Stimulated activated CD4-positive, alpha-beta T cell treated with anti-CD3 and anti-CD28 coated beads, Interleukin-2, amount 100 ng/mL, for 24 hours (primary cell): ENCODE measurements at places on chromosomes 7 and 10.

GRCh38 chr10:68223535-68224165, 8.3 kb downstream of the ATOH7 start:
- no peak for DNase-seq

DNA sequence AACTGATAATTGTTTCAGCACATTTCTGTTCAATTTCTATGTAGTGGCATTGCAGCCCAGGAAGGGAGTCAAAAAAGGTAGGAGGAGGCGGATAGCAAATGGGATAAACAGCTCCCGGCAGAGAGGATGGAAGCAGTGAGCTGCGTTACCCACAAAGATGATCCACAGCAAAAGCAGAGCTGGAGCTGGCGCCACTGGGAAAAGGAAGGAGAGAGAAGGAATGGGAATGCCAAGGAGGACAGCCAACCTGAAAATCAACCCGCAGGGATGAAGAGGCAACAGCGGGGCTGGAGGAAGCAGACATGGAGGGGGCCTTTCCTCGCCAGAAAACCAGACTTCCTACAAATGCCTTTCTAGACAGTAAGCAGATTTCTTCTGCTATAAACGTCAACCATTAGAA, 82.7 kb upstream of the ADAM12 start:
- no peak for DNase-seq

GRCh38 chr10:44425466-44425865, 40.6 kb upstream of the CXCL12 start:
- DNase-seq: no peak

GRCh38 chr7:50695026-50695425, 87.7 kb downstream of the GRB10 start:
- no peak for DNase-seq

GRCh38 chr7:109343678-109344077, 774.0 kb downstream of the DNAJB9 start:
- DNase-seq: no peak

DNA sequence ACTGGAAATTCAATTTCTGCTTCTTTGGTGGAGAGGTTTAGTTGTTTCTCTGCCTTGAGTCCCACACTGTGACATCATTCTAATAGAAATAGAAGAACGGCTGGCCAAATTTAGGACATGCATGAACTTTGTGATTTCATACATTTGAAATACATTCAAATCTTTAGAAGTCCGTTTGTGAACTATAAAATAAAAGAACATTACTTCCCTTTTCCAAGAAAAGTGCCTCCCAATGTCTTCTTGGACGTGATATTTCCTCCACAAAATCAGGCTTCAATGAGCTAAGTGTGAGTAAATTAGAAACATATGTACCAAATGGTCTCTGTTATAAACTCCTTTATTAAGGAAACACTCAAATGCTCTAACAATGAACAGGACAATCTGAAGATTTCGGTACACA, 314.5 kb upstream of the AKR1E2 start:
- no peak for DNase-seq

DNA sequence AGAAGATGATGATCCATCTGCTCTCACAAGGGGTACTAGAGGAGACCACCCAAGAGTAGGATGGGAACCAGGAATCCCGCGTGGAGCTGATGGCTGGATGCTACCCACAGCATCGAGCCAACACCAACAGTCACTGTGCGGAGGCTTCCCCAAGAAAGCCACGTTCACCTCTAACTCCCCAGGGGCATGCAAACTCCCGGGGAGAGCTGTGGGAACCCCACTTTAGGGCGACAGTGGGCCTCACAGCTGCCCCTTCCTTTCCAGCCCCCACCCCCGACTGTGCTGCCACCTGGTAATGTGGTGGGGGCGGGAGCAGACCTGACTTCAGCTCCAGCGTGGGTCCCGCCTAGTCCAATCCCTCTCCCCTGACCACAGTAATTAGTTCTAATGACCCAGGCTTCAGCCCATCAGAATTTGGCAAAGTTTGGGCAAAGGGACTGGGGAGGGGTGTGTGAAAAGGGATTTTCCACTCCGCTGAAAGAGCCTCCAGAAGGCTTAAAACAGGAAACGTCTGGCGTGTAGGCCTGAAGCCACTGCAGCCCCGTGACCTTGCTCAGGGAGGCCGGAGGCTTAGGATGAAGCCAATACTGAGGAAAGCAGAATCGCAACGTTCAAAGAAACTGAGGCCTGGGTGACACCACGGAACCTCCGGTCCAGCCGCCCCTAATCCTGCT, 20.3 kb downstream of the ASB13 start:
- DNase-seq: no peak

GRCh38 chr7:151388430-151388829, 21.4 kb downstream of the WDR86 start:
- DNase-seq: no peak

DNA sequence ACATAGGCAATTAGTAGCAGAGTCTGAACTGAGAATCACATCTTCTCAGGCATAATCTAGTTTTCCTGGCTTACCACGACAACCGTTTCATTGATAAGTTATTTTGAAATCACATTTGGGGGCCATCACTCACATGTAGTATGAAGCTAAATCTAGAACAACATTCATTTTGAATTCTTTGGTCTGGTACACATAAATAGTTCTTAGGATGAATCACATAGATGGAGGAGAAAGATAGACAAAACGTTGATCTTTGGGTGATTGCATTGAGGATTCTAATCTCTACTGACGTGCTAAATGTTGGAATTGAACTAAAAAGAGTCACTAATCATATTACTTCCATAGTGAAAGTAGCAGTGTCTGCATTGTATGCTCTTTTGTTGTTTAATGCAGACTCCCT, 1022.6 kb downstream of the LRMDA start:
- no peak for DNase-seq

- no peak for DNase-seq
Observed at GRCh38 chr10:125023255-125023654, 81.3 kb downstream of the ZRANB1 start.

DNA sequence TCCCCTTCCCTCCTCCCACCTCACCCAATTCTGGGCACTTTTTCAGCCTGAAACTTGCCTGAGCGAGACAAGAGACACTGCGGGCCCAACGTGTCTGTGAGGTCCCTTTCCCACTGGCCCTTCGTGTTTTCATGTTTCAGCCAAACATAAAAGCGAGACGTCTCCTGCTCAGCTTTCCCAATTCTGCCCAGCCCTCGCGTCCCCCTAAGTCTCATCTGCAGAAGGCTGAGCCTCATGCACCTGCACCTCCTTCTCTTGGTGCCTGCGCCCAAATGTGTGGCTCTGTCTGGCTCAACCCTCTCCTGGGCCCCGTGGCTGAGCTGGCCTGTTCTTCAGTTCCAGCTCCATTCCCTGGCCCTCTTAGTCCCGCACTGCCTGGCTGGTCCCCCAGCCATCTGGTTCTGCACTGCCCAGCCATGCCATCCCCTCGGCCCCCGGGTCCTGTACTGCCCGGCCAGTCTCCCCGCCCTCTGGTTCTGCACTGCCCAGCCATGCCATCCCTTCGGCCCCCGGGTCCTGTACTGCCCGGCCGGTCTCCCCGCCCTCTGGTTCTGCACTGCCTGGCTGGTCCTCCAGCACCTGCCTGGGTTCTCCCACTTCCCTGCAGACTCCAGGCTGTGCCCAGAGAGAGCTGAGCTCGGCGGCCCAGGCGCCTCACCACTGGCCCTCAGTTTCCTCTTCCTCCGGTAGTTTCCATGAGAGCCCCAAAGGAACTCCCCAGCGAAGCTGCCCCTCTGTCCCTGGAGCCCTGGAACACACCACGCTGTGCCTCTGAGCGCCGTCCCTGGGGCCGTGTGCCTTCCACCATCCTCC, 224.1 kb downstream of the DNAJB6 start:
- no peak for DNase-seq

- no peak for DNase-seq
Observed at GRCh38 chr7:25389489-25390106, 161.3 kb upstream of the NPVF start.

GRCh38 chr7:105712877-105713276, 131.6 kb upstream of the EFCAB10 start:
- DNase-seq: no peak

DNA sequence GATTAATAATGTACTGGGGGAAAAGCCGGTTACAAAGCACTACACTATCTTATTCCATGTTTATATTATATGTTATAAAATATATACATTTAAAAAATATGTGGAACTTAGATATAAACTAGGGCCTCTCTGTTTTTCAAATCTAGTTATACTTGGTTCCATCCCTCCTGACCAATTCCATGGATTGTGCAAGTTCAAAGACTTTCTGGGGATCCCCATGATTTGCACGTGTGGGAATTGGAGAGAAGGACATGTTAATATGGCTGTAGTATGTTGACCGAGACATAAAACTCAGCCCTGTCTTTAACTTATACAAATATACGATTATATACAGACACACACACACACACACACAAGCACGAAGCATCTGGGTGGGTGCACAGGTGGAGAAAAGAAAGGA, 18.8 kb upstream of the ECHDC3 start:
- no peak for DNase-seq

DNA sequence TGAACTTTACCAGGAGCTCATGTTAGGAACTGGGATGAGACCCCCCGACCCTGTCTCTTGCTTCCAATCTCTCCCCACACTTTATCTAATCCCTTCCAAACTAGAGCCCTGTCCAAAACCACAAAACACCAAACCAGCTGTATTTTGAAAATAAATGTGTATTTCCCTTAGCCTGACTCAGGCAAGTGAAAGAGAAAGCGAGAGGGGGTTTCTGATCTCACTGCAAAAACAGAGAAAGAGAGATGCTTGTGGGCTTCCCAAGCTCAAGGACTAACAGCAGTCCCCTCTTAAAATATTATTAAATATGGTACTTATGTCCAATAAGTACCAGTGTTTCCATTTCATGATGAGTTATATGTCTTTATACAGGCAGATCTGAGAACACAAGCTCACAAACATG, 122.0 kb downstream of the AGMO start:
- DNase-seq: no peak

GRCh38 chr10:635088-635861, 54.2 kb downstream of the DIP2C start:
- no peak for DNase-seq

- DNase-seq: no peak
Observed at GRCh38 chr7:13231216-13231615, 543.8 kb downstream of the ARL4A start.

GRCh38 chr7:115230882-115231571, 309.1 kb downstream of the MDFIC start:
- DNase-seq: no peak

DNA sequence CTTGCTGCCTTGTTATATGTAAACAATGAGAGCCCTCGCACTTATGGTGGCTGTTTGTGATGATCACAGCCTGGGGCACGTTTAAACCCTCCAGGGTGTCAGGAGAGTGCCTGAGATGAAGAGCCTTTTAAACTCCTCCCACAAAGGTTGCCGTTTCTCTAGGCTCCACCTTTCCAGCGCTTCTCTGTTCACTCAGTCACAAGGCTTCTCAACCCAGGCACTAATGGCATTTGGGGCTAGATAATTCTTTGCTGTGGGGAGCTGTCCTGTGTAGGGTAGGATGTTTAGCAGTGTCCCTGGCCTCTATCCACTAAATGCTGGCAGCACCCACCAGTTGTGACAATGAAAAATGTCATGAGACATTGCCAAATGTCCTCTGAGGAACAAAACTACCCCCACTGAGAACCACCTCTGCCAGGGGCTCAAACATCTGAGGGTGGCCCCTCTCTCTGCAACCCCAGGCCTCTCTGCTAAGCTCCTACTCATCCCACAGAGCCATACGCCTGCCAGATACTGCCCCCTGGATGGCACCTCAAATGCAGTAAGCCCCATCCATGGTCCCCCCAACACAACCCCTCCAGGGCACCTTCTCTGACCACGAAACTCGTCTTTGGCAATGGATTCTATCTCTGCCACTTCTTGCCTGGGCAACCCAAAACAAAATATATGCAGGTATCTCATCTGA, 144.3 kb upstream of the ZMIZ1 start:
- DNase-seq: no peak

- DNase-seq: no peak
Observed at GRCh38 chr10:96896884-96897589, 64.9 kb downstream of the LCOR start.

DNA sequence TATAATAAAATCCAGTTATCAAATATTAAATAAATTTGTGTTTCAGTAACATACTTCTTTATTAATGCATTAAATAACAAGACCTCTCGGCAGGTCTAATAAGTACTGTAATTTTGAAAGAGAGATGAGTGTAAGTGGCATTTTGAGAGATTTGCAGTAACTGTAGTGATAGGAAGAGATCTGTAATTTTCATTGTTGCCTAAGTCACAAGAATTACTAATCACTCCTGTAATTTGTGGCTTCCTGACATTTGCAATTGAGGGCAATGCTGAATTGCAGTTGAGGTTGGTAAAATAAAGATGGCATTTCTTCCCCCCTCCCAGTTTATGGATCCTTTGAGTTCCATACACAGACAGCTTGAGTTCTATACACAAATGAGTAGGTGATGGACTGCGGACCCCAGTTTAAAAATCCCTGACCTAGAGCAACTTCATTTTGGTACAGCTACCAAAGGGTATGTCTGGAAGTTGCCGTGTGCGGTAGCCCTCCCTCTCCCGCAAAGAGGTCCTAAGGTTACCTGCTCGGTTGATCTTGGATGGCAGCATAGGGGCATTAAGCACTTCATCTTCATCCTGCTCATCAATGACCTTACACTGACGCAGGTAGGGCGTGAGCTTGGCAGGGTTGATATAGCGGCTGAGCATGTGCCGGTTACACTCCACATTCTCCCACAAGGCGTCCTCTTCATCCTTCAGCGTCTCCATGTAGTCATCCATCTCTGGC, 96.4 kb downstream of the CARD11 start:
- DNase-seq: no peak

DNA sequence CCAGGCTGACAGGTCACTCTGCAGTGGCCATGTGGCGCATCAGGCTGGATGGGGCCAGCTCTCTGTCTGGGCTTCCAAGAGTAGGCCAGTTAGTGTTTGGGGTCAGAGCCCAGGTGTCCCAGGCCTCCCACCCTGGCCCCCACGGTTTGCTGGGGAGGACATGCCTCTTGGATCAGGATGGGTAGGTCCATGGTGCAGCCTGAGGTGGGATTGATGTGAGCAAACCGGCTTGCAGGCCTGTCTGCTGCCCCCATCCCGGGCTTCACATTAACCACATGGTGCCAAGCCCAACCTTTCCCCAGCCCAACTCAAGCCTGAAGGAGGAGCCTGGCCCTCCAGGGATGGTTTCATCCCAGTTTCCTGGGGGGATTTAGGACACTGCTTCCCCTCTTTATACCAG, 39.2 kb downstream of the LDB3 start:
- no peak for DNase-seq

DNA sequence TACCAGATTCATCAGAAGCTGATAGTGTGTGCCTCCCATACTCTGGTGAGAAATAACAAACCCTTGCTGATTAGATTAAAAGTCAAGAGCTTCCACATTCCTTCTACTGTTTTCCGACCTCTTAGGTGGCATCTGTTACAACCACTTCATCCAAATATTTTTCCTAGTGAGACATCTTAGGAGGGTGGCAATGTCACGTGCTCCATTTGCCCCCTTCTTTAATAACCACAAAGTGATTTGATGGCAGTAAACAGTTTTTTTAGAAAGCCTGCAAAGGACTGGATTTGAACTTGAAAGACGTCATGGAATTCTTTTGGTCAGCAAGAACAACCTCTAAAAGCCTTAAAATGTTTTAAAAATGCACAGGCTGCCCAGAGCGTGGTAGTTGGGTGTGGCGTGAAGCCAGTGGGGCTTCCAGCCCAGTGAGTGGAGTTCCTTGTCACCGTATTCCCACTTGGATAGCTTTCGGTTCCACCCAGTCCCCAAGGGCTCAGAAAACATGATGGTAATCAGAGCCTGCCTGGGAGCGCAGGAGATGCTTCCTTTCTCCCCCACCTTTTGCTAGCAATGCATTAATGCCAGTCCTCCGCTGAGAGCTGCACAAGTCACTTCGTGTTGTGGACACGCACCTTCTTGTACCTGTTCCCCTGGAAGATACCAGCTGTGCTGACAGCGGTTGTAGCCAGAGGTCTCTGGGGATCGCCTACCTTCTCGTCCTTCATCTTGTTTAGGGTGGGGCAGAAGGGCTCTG, 256.4 kb downstream of the KIAA1217 start:
- no peak for DNase-seq
